ENCODE measurements at places on chromosomes 5 and 9. TPM values are rescaled to one million over a fixed set of nuclear protein-coding genes. Genes with fewer than 3 reads are reported as not detected.

GRCh38 chr5:155729684-155730059 is 597.3 kb upstream of the SGCD start:
- DNase-seq = no peak

GRCh38 chr5:13567819-13568218 is 376.7 kb downstream of the DNAH5 start:
- peak; percentile 72 for DNase-seq

DNA sequence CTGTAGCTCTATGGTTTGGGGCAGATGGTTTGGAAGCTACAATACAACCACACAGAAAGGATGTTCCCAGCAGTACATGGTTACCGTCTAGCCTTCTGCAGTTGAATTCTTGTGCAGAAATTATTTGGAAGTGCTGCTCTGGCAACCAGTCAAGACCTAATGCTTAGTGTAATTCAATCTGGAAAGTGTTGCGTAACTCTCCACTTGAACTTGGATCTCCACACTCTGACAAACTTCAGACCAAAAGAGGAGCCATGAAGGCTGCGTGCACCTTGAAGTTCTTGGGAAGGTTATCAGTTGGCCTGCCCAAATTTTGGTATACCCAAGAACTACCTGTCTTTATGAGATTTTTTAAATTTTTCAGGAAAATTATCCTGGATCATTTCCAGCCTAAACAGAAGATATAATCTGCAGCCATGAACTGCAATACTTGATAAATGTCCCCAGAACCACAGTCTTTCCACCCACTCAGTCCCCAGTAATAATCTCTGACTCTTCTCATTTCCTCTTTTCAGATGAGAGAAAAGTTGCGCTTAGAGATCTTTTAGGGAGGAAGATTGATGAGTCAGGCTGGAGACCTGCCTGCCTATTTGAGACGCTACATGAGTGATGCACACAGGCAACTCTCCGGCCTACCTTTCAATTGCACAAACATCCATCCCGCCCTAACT is 159.9 kb downstream of the FANCC start:
- DNase-seq = peak; percentile 67

DNA sequence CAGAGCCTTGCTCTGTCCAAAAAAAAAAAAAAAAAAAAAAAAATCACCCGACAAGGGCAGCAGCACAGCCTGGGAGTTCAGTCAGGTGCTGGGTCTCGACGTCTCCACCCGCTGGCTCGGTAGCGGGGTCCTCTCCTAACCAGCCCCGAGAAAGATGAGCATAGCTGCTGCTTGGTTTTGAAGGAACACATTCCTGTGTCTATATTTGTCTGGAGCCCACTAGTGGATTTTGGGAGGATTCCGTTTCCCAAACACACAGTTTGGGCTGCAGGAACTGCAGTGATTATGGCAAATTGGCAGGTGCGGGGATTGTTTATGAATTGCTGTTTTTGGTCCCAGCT is 1.2 kb downstream of the OTULINL start:
- no peak for DNase-seq

DNA sequence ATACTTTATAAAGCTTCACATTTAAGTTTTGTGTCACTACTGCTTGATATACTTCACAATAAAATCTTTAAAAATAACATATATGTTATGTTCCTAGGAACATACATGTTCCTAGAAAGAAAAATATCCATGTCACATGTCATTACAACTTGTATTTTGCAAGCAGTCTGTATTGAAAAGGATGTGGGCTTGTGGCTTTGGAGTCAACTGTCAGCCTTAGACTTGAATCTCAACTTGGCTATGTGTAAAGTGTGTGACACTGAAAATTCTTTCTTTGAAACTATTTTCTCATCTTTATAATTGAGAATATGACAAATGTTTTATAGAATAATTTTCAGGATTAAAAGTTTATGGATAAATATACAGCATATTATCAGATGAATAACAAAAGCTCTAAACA is 273.1 kb downstream of the KIAA0825 start:
- DNase-seq = no peak

DNA sequence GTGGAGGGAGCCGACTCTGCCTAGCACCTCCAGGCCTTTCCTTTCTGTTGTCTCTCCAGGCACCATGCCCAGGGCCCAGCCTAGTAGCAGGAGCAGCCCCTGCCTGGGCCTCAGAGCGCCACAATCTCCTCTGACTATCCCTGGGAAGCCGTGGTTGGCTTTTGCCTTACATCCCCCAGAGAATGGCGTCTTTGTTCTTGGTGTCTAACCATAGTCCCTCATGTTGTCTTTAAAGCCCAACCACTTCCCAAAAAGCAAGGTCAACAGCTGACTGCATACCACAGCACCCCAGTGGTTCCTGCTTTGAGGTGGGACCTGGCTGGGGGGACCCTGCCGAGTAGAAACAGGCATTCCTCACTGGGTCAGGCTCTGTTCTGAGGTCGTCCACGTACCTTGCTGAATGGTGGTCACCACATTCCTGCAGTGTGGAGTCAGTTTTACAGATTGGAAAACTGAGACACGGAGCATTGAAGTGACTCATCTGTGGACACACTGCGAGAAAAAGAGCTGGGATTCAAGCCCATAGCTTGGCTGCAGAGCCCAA is 13.7 kb upstream of the CERCAM start:
- no peak for DNase-seq

DNA sequence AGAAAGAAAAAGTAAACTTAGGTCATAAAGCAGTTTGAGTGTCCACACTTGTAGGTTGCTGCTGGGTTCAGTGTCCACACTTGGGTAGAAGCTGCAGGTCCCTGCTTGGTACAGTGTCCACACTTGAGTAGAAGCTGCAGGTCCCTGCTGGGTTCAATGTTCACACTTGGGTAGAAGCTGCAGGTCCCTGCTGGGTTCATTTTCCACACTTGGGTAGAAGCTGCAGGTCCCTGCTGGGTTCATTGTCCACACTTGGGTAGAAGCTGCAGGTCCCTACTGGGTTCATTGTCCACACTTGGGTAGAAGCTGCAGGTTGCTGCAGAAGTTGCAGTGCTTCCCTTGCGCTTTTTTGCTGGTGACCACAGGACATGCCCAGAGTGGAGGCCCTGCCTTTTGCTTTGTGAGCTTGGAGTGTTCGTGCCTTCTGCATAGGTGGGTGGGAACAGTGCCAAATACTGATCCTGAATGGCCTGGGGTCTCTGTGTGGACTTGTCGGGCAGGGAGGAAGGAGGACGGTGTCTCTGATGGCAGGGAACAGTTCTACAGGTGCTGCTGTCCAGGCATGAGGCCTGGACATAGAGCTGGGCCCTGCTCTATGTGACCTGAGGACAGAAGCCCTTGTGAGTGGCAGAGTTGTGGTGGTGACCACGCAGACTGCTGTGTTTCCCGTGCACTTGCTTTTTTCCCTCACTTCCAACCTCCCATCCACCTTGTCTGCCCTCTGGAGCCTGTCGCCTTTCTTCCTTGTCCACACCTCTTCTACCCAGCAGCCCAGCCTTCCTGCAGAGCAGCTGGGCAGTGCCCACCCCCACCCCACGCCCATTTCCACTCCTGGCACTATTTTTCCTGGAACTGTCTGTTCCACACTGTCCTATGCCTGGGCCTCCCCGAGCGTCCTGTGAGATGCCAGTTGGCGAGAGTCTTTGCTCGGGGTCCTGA is 120.8 kb downstream of the EHMT1 start:
- no peak for DNase-seq

GRCh38 chr9:72529531-72529930 is 8.1 kb downstream of the TMC1 start:
- DNase-seq = no peak

- DNase-seq = no peak
Measured at GRCh38 chr5:172185096-172185461, 2.9 kb downstream of the STK10 start.

DNA sequence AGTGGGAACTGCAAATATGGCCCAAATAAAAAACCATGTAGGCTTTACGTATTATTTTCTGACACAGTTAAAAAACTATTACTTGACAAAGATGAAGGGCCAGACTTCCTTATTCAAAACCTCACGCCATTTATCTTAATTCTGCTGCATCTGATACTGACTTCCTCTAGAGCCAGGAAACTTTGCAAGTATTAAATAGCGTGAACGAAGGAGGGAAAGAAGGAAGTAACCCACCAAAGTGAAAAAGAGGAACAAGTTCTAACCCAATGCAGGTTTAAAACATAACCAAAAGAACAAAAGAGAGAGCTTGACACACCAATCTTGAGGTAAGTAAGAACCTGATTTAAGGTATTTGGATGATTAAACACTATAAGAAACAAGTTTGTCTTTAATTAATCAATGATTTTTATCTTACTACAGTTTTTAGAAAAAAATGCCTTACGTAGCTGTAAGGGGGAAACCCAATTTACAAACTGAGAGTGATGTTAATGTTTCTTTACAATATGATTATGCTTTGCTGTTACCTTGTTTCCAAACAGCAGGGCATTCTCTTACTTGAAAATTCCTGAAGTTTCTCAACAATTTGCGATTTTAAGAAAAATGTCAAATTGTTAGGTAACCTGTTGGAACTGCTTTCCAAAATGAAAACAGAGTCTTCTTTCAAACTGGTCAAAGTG is at the start of gene GAPT:
Gene GAPT (plus strand): TSS at position 220 of the 677 bp plus-strand sequence. CDS start 3,102 bp downstream, outside the sequence.
- DNase-seq = no peak

DNA sequence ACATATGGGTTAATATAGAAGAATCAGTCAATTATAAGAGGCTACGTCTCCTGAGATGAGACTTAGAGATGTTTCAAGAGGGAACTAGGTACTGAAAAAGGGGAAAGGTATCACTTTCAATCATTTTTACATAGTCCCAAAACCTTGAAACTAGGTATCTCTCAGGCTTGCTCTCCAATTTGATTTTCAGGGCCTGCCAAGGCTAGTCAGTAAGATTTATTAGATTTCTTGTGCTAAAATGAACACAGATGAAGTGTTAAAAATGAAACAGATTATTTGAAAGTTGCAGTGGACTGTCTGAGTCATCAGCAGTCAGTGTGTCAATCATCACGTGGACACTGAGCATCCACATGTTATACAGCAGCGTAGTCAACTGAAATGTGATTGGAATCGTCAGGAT is 591.1 kb downstream of the DTWD2 start:
- no peak for DNase-seq

GRCh38 chr5:13664377-13664776 is 280.1 kb downstream of the DNAH5 start:
- peak; percentile 59 for DNase-seq

- no peak for DNase-seq
Measured at GRCh38 chr5:113612060-113612496, 98.6 kb downstream of the YTHDC2 start.

- no peak for DNase-seq
Measured at GRCh38 chr9:18798106-18798505, 234.9 kb downstream of the SAXO1 start.

DNA sequence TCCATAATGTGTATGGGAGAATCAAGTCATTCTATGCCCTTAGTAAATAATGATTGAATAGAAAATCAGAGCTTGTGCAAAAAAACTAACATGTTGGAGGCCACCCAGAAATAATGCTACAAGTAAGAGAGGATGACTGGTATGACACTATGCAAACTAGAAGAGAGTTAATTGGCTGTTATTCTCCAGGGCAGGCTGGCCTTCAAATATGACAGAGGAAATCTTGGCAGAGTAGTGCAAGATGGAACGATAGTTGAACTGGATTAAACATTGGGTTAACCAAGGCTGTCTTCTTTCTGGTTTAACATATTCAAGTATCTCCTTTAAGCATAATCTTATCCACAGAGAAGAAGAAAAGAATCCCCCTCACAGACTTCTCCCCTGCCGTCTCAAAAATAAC is 196.1 kb downstream of the MPDZ start:
- DNase-seq = no peak

GRCh38 chr5:127826011-127826410 is 122.8 kb downstream of the CCDC192 start:
- DNase-seq = peak; percentile 63

DNA sequence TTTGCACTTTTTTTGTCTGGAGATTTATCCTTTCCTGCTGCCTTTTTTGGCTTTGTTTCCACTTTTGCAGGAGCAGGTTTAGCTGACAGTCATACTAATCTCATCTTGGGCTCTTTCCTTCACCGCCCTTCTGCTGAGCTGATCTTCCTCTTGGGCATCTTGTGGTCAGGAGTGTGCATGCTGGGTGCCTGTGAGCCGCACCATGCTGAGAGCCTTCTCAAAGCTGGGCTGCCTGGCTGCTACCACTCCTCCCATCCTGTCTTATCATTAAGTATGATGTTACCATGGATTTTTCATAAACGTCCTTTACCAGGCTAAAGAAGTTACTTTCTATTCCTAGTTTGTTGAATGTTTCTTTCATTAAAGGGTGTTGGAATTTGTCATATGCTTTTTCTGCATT is 49.5 kb upstream of the MCCC2 start:
- no peak for DNase-seq

- no peak for DNase-seq
Measured at GRCh38 chr5:5298841-5299541, 123.5 kb upstream of the ICE1 start.

DNA sequence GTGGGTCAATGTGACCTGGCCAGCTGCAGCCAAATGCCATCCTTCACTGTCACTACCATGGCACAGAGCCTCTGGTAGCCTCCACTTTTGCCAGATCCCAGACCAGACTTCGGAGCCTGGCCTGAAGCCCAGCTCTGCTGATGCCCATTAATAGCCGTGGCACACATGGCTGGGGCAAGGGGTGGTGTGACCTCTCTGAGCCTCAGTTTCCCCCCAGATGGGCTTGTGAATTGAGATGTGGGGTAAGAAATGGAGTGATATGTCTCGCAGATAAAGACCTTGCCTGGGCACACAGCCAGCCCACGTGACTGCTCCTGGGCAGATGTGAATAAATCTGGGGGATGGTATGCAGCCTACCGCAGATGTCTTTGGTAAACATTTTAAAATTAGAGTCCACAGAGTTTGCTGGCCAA is 13.9 kb downstream of the SUSD3 start:
- DNase-seq = no peak

PTPN3 gene
- polyA plus RNA-seq = 1.4 TPM

PCDHGA7 gene
- 3.6 TPM for polyA plus RNA-seq

QRFP gene
- not detected for polyA plus RNA-seq

GRIN3A gene
- not detected for polyA plus RNA-seq

PCDHB9 gene
- 0.49 TPM for polyA plus RNA-seq

PCDHB8 gene
- polyA plus RNA-seq = 0.17 TPM

SLC27A4 gene
- polyA plus RNA-seq = 9.3 TPM

PRPF4 gene
- 16.6 TPM for polyA plus RNA-seq

BSPRY gene
- polyA plus RNA-seq = not detected

PTPRD gene
- 0.48 TPM for polyA plus RNA-seq

PDCD1LG2 gene
- polyA plus RNA-seq = 61.9 TPM

TTC23L gene
- polyA plus RNA-seq = not detected

IFNA16 gene
- not detected for polyA plus RNA-seq

OR1J2 gene
- 0.64 TPM for polyA plus RNA-seq

ZNF883 gene
- 1.3 TPM for polyA plus RNA-seq
